ENCODE measurements at places on chromosomes 6 and 20.
A peak's percentile ranks its signal among the peaks of the same experiment; 100 is the strongest.

DNA sequence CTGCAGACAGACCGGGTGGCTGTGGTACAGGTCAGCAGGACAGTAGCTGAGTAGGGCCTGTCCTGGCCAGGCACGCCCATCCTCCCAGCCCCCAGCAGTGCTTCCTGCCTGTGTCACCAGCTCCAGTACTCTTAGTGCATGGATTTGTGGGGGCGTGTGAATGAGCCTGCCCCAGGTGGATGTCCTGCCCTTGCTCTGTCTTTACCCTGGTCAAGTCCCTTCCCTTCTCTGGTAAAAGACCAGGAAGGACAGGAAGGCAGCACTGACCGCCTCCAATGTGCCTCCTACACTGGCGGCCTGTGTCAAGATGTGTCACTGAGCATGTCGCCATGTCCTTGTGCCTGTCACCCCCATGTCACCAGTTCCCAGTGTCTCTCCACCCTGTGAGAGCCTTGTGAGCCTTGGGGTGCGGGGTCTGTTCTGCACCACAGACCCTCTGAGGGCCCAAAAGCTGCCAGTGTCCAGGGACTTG, 11.9 kb downstream of the TEAD3 start:
- no peak for DNase-seq

GRCh38 chr6:14467591-14467990, 350.0 kb downstream of the CD83 start:
- no peak for DNase-seq

GRCh38 chr20:61759286-61760065, 306.2 kb downstream of the TAF4 start:
- no peak for DNase-seq

DNA sequence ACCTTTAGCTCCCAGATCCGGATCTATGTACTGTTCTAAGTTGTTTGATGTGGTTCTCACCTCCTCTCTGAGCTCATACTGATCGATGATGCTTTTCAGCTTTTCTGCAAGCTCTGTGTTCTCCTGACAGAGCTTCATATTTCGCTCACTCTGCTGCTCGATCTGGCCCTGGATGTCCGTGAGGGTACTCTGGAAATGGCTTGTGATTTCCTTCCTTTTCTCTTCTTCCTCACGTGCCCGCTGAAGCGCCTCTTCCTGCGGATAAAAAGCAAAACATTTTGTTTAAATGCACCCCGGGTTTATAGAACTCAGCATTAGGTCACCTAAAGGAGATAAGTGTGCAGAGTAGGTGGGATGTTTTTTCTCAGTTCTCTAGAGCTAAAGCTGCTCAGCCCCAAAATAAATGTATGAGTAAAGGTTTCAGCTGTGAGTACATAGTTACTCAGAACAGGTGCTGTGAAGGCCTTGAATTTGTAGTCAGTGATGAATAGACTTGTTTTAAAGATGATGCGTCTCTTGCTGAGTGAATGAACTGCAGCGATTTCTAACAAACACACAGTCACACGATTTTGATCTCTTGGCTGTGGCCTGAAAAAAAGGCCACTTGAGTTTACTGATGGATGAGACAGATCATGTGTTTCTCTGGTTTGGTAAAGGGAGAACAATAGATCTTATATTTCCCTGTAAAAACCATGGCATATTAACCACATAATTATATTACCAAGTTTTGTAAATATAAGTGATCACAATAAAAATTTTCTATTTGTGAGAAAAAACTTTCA, 29.1 kb downstream of the TXLNB start:
- DNase-seq, result peak; percentile 80

DNA sequence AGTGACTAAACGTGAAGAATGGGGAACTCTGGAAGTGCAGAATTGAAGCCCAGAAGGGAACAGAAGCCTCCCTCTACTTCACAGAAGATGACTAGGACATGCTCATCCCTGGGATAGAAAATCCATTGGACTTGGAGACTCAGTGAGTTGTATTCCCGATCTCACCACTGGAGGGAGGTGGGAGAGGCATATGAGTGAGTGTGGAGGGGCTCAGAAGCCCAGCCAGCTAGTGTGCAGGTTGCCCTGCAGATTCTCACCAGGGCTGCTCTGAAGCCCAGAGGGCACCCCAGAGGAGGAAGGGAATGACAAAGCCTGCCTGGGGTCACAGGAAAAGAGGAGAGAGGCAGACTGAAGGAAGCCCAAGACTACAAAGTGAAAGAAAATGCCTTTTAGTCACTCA, 42.1 kb upstream of the HLA-E start:
- DNase-seq, result no peak

DNA sequence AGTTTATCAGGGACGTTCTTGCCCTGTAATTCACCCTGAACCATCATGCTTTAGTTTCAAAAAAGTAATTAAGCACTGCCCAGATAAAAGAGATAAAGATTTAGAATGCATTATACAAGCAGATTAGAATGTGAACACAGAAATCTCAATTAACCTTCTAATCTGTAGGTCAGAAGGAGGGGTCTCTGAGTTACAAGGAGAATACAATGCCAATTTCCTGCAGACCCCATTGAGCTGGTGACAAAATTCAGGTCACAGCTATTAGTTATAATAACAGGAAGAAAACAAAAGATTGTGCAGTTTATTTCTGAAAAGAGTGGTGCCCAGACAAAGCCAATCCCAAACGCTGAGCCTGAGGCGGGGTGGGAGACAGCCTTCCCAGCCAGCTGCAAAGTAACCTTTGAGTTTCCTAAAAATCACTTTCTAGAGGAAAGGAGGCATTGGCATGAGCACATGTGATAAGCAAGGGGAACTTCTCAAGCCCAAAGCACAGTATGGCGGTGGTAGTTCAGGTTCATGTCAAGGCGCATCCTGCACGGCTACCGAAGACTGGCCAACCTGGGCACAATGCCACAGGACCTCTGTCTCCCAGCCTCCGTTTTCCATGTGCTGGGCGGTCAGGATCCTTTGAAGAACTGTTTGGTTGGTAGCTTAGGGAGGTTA, 192.5 kb downstream of the TTLL2 start:
- no peak for DNase-seq

GRCh38 chr6:35061102-35061615, 80.0 kb downstream of the TCP11 start:
- no peak for DNase-seq

- DNase-seq, result no peak
Observed at GRCh38 chr6:151721146-151721545, 86.3 kb upstream of the ESR1 start.

- DNase-seq, result peak; percentile 56
Observed at GRCh38 chr20:34377072-34377847, 14.2 kb downstream of the ITCH start.

DNA sequence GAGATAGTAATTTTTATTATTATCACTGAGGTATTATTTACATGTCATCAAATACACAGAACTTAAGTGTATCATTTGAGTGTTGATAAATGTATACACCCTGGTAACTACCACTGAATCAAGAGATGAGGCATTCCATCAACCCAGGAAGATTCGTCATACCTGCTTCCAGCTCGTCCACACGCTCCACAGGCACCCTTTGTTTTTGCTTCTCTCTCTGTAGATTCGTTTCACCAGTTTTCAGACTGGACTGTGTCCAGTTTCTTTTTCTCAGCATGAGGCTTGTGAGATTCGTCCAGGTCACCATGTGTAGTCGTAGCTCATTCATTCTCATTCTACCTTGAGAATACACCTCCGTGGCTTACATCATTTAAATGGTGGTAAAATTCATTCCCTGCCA, 64.5 kb downstream of the BFSP1 start:
- no peak for DNase-seq

GRCh38 chr6:44685213-44685612, 297.7 kb downstream of the CDC5L start:
- DNase-seq, result peak; percentile 9

DNA sequence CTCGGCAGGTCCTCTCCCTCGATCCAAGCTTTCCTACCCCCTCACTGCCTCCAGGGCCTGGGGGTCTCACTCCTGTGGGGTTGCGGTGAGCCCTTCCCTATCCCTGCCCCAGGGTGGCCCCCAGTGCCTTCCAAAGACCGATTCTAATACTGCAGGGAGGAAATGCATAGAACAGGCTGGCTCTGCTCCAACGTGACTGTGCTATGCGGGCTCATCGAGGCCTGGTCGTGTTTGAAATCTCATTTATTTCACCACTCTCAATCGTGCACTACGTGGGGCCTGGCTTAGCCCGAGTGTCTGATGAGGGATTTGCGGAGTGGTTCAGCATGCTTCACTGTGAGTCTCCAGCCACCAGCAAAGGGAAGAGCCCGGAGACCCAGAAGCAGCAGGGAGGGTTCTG, 60.9 kb downstream of the CDH4 start:
- DNase-seq, result no peak

DNA sequence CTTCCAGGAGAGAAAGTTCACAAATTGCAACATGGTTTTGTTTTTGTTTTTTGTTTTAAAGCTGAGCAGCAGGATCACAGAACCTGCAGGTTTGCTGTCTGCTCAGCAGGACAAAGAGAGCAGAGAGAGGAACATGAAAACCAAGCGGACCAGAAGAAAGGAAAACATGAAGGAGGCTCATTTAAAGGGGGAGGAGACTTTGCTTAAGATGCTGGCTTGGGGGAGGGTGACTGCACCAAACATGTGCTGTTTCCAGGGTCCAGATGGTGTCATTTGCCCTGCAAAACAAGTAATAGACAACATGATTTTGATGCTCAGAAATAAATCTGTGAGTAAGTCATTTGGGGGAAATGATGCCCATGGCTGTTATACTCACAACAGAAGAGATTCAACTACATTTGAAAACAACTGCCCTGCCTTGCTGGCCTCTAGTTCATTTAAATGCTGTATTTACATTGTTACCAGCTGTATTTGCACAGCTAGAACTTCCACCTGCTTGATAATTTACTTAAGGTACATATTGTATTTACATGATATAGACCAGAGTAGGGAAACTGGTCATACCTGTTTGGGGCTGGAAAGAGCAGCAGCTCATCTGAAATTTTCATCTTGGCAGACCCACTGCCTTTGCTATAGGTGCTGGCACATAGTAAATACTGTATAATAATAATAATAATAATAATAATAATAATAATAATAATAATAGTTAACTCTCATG, 32.2 kb upstream of the CHD6 start:
- DNase-seq, result no peak

GRCh38 chr6:169791721-169792131, 40.3 kb downstream of the ERMARD start:
- peak; percentile 49 for DNase-seq

DNA sequence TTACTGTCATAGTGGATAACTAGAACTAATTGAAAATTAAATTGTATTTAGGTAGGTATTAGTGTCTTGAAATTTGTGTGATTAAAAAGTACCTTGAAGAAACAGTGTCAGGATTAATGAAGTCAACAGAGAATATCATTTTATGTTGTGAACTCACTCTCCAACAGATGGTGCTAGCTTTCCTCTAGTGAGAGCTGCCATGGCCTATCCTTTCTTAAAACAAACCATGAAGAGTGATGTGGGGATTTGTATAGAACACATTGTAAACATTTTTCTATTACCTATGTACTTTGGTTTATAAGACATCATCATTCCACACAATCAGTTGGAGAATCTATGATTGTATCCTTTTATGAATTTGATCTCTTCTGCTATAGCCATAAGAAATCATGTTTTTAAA, 4.8 kb upstream of the SRSF12 start:
- no peak for DNase-seq

GRCh38 chr6:68649669-68650068, 14.6 kb downstream of the ADGRB3 start:
- DNase-seq, result no peak

DNA sequence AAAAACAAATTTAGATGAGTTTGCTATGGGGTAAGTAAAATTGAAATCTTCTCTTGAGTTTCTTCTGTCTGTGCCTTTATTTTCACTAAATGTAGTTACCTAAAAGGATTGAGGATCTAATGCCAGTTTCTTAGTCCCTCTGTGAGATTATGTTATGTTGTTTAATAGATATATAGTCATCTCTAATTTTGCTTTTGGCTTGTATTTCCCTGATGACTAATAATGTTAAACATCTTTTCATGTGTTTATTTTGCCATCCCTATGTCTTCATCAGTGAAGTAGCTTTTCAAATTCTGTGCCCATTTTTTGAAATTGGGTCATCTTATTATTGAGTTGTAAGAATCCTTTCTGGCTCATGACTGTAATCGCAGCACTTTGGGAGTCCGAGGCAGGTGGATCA, 13.7 kb downstream of the QRSL1 start:
- DNase-seq, result no peak

DNA sequence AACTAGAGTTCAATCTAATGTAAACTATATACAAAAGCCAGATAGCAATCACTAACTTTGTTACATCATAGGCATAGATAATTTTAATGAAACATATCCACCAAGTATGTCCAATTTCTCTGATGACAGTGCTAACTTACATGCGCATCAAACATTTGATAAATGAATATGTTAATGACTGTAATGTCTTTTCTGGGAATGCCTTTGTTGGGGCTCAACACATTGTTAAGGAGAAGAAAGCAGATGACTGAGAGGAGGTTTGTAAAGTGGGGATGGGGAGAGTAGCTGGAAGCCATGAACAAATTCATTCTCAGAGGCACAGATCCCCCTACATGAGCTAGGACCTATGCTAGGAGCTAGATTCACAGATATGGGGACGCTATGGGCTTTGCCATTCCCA, 950.0 kb downstream of the KIF16B start:
- DNase-seq, result no peak

- DNase-seq, result no peak
Observed at GRCh38 chr6:132210886-132211563, 190.2 kb downstream of the MOXD1 start.

GRCh38 chr20:2729251-2729713, 36.7 kb downstream of the EBF4 start:
- peak; percentile 74 for DNase-seq

GRCh38 chr6:98054453-98054852, 771.4 kb upstream of the MMS22L start:
- no peak for DNase-seq

- no peak for DNase-seq
Observed at GRCh38 chr20:38230253-38230551, 30.3 kb downstream of the KIAA1755 start.

GRCh38 chr6:18493382-18493891, 106.3 kb downstream of the RNF144B start:
- DNase-seq, result no peak

DNA sequence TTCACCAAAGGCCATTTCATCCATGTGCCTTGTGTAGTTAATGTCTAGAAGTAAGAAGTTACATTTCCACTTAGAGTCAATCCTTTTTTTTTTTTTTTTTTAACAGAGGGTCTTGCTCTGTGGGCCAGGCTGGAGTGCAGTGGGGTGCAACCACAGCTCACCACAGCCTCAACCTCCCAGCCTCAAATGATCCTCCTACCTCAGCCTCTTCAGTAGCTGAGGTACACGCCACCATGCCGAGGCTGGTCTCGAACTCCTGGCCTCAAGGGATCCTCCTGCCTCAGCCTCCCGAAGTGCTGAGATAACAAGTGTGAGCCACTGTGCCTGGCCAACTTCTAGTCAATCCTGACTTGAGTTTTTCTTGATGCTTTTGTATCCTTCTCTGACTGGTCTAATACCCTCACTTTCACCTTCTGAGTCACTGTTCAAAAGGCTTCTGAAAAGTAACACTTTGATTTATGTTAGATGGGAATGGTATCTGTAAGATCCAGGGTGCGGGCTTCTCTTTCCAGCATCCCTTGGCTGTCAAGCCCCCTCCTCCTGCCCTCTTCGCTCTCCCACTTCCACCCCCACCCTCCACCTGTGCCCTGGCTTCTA, 22.1 kb downstream of the TRAM2 start:
- no peak for DNase-seq

- DNase-seq, result no peak
Observed at GRCh38 chr6:40999569-40999968, 39.5 kb downstream of the UNC5CL start.

- no peak for DNase-seq
Observed at GRCh38 chr6:106214531-106214930, 111.0 kb downstream of the ATG5 start.

Measured in activated CD8-positive, alpha-beta memory T cell treated with anti-CD3 and anti-CD28 coated beads for 24 hours (primary cell).